ENCODE measurements at places on chromosomes 1 and 21. TPM values are rescaled to one million over a fixed set of nuclear protein-coding genes. Genes with fewer than 3 reads are reported as not detected.

DNA sequence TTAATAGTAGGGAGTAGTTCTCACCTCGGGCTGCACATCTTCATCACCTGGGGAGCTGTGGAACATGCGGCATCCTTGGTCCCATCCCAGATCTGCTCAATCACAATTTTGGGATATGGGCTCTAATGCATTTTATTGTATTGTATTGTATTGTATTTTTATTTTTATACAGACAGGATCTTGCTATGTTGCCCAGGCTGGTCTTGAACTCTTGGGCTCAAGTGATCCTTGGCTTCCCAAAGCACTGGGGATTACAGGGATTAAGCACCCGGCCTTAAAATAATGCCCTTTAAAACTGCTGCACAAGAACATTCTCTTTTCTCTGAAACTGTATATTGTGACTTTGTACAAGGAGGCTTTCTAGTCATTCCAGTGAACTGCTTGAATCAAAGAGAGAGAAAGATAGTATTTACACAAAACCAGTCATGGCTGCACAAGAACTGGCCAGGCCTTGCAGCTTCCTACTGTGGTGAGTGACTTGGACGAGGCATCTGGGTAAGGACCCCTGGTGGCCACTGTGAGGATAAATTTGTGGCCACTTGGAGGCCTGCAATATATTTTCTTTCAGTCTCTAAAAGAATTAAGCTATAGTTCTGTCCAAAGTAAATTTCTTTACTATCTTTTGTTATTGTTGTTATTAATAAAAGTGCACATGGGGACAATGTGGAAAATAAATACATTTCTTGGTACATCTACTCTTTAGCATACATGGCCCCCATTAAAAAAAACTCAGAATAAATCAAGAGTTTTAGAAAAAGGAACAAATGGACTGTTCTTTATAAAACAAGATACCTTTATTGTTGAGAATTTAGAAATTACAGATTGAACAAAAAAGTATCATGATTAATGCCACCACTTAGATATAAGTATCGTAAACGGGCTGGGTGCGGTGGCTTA, 48.0 kb downstream of the TBCE start:
- H3K27ac ChIP-seq = no peak overlapping the region
- H3K36me3 ChIP-seq = no peaks in the 10 kb centered on the region
- no peak overlapping the region for H3K4me3 ChIP-seq
- H3K27me3 ChIP-seq = no peaks in the 10 kb centered on the region
- no peaks in the 10 kb centered on the region for H3K4me1 ChIP-seq
- peak; percentile 53 for DNase-seq

GRCh38 chr1:164648636-164649035, 89.7 kb downstream of the PBX1 start:
- H3K36me3 ChIP-seq = no peaks in the 10 kb centered on the region
- no peak for DNase-seq
- peaks cover 7% of the 10 kb centered on the region for H3K4me1 ChIP-seq
- H3K4me3 ChIP-seq = no peak overlapping the region
- H3K27ac ChIP-seq = no peak overlapping the region

- H3K27me3 ChIP-seq = no peaks in the 10 kb centered on the region
- peaks cover 57% of the 10 kb centered on the region for H3K4me1 ChIP-seq
- no peak overlapping the region for H3K27ac ChIP-seq
- no peak for DNase-seq
Measured at GRCh38 chr1:101298663-101299062, 61.8 kb downstream of the S1PR1 start.

DNA sequence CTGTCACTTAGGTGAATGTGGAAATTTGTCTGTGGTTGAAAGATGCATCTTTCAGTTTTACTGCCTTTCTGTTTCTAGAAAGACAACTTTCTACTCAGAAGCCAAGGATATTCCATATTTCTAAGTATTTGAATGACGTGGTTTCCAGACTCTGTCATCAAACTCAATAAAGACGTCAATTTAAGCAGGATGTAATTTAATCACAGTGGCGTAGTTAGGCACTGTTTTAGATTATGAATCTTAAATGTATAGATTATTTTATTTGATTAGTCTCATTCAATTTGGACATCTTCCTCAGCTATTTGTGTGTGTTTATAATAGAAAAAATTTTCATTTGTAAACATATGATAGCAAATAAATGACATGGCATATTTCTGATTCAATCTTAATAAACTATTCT, 298.9 kb downstream of the RYR2 start:
- H3K27ac ChIP-seq = no peak overlapping the region
- no peaks in the 10 kb centered on the region for H3K27me3 ChIP-seq
- H3K4me3 ChIP-seq = no peak overlapping the region
- no peaks in the 10 kb centered on the region for H3K4me1 ChIP-seq
- no peak for DNase-seq

The LYPLAL1 gene
- 27.6 TPM for total RNA-seq

All from activated T-cell treated with anti-CD3 and anti-CD28 coated beads, Interleukin-2, amount 50 U/mL, for 72 hours (primary cell).